ENCODE measurements at places on chromosomes 4 and X.

- no peak for DNase-seq
Observed at GRCh38 chrX:153449368-153450113, 3.7 kb upstream of the TREX2 start.

DNA sequence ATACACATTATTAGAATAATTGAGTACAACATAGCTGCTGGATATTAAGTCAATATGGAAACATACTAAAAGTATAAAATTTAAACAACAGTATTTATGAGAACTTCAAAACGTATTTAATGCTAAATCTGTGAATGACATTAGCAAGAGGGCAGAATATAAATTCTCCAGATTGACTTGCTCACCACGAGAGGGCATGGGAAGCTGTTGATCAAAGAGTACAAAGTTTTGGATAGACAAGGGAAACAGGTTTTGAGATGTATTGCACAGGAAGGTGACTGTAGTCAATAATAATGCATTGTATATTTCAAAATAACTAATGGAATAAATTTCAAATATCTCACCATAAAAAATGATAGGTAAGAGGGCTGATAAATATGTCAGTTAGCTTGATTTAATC is 768.2 kb downstream of the CENPC start:
- no peak for DNase-seq

- no peak for DNase-seq
Observed at GRCh38 chr4:8240211-8241041, 29.1 kb upstream of the HTRA3 start.

DNA sequence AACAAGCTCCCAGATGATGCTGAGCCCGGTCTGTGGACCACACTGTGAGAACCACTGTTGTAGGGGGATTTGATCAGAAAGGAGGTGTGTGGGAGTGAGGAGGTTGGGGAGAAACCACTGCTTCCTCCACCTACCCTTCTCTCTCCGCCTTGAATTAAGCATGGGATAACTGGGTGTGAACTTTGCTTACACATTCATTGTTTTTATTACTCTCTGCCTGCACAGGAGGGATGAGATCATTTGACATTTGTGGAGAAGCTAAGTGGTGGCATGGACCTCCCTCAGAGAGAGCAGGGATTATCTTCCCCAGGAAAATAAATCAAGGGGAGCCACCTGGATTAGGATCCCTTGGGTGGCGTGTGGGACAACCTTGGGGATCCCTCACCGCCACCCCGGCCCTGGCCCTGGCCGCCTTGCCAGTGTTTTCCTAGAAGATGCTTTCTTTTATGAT is 212.1 kb upstream of the ATP6AP2 start:
- DNase-seq = no peak

GRCh38 chr4:183391204-183391603 is 53.2 kb upstream of the CDKN2AIP start:
- no peak for DNase-seq

- no peak for DNase-seq
Observed at GRCh38 chr4:110625576-110626257, 2.8 kb upstream of the PITX2 start.

- DNase-seq = peak; percentile 72
Observed at GRCh38 chr4:142088906-142089305, 452.5 kb downstream of the IL15 start.

GRCh38 chrX:3449287-3449686 is 102.8 kb upstream of the MXRA5 start:
- no peak for DNase-seq
